ENCODE measurements at places on chromosomes 2 and 18. TPM values are rescaled to one million over a fixed set of nuclear protein-coding genes. Genes with fewer than 3 reads are reported as not detected.

GRCh38 chr2:8546612-8547283, 135.1 kb upstream of the ID2 start:
- H3K27ac ChIP-seq: no peak overlapping the region
- H3K4me1 ChIP-seq: peaks cover 9% of the 10 kb centered on the region
- H3K27me3 ChIP-seq: no peaks in the 10 kb centered on the region
- peak; percentile 17 for DNase-seq

GRCh38 chr18:76752400-76752799, 70.0 kb upstream of the ZNF236 start:
- H3K36me3 ChIP-seq: no peaks in the 10 kb centered on the region
- DNase-seq: no peak
- no peak overlapping the region for H3K4me3 ChIP-seq
- H3K27ac ChIP-seq: no peak overlapping the region
- H3K27me3 ChIP-seq: no peaks in the 10 kb centered on the region

DNA sequence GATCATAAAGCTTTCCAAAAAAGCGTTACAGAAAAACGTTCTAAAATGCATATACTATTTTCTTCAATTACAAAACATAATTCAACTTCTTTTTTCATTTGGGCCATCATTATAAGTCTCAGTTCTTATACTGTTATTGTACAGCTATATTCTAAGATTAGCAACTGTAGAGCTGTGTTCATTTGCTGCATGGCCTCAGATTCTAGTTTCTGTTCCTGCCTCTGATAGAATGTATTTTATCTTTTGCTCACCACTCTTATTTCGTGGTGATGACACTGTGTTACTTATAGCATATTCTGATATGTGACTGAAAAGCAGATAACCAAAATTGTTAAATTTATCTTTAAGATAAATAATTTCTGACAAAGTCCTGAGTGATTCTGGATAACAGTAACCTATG, 67.2 kb downstream of the PTRHD1 start:
- no peak overlapping the region for H3K27ac ChIP-seq
- no peaks in the 10 kb centered on the region for H3K36me3 ChIP-seq
- H3K27me3 ChIP-seq: no peaks in the 10 kb centered on the region
- H3K4me3 ChIP-seq: no peak overlapping the region
- no peak for DNase-seq

DNA sequence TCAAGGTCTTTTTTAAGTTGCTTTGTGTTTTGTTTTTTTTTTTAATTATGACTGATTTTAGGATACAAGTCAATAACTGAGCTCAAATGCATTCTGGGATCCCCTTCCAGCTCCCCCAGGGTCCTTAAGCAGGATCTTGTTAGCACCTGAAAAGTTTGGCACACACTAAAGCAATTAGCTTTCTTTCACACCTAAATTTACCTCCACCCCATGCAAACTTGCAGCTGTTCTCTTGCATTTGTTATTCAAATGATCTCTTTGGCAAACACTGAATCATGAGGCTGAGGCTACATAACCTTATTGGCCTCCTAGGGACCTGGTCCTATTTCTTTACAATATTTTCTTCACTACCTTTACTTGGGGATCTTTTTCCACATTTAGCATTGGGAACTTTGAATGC, 2026.1 kb upstream of the CELF4 start:
- no peaks in the 10 kb centered on the region for H3K36me3 ChIP-seq
- DNase-seq: no peak
- no peaks in the 10 kb centered on the region for H3K27me3 ChIP-seq
- no peak overlapping the region for H3K4me3 ChIP-seq
- H3K27ac ChIP-seq: no peak overlapping the region

GRCh38 chr2:214034417-214034816, 376.4 kb upstream of the VWC2L start:
- H3K27ac ChIP-seq: no peak overlapping the region
- DNase-seq: no peak
- H3K36me3 ChIP-seq: no peaks in the 10 kb centered on the region
- no peak overlapping the region for H3K4me3 ChIP-seq
- no peaks in the 10 kb centered on the region for H3K4me1 ChIP-seq
- no peaks in the 10 kb centered on the region for H3K27me3 ChIP-seq

The FBXO36 gene
- 2.9 TPM for total RNA-seq

The ALPP gene
- total RNA-seq: not detected
